ENCODE measurements at places on chromosomes 13 and 19.

- peak; percentile 94 for DNase-seq
Observed at GRCh38 chr19:13150187-13150930, at the start of the genes IER2 and STX10. Gene IER2 (plus strand): TSS chr19:13150411. CDS start chr19:13153187, 2,776 bp downstream. Gene STX10 (minus strand): TSS chr19:13150375. CDS start chr19:13150173, 202 bp downstream.

GRCh38 chr13:110575322-110576069, 14.0 kb upstream of the RAB20 start:
- DNase-seq = no peak

DNA sequence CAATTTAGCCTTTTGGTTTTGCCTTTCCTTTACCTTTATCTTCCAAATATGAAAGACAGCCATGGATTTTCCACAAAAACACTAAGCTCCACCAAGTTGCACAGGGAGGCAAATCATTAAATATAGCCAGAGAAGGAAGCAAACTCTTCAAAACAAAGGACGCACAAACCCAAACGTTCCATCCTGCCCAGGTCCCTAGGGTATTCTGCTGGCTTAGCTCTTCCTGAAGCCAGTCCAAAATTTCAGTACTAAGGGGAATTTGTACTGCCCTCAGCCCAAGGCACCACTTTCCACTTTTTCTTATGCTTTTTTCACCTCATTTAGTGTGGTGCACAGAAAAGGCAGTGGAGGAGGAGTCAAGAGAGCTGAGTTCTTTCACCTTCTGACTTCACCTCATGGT, 169.9 kb downstream of the FLT1 start:
- DNase-seq = no peak

DNA sequence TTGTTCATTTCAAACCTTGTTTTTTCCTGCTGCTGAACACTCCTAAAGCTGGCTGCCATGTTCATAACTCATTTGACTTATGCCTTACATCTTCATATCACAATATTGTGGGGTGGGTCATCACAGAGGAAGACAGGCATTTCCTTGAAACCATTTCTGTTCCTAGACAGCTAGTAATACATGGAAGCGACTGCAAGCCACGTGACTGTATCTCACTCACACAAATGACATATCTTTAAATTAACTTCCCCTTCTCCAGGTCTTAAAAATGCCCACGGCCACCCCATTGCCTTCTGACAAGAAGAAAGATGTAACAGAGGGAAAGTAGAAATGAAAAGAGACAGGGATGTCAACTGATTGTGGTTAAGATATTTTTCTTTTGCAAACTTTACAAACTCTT, 236.8 kb downstream of the LMO7 start:
- DNase-seq = no peak

DNA sequence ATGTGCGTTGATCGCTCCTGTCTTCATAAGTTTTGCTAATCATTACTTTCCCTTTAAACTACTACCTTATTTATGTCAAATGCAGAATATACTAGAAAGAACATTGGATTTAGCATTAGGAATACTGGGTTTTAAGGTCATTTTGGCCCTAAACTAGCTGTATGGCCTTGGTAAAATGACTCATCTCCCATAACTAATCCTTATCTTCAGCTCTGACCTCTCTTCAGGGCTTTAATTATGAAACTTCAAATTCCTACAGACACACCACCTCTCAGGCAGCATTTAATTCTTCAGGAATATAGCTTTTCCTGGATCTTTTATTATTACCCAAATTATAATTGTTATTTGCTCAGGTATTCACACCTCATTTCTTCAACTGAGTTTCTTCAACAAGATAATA, 121.2 kb downstream of the STARD13 start:
- no peak for DNase-seq

- no peak for DNase-seq
Observed at GRCh38 chr19:44451687-44452086, 3.4 kb upstream of the ZNF229 start.

GRCh38 chr19:49556412-49557398, 23.7 kb downstream of the NOSIP start:
- peak; percentile 53 for DNase-seq
